ENCODE measurements at places on chromosomes 2 and 18. TPM values are rescaled to one million over a fixed set of nuclear protein-coding genes. Genes with fewer than 3 reads are reported as not detected.

Gene LTBP1
- total RNA-seq = 33.8 TPM

Gene ELOA2
- total RNA-seq = not detected

Gene RMC1
- 17.4 TPM for total RNA-seq

Gene TDRD15
- not detected for total RNA-seq

Measured in esophagus mucosa (tissue), 1 donor.